ENCODE measurements at places on chromosomes 2 and 18.

DNA sequence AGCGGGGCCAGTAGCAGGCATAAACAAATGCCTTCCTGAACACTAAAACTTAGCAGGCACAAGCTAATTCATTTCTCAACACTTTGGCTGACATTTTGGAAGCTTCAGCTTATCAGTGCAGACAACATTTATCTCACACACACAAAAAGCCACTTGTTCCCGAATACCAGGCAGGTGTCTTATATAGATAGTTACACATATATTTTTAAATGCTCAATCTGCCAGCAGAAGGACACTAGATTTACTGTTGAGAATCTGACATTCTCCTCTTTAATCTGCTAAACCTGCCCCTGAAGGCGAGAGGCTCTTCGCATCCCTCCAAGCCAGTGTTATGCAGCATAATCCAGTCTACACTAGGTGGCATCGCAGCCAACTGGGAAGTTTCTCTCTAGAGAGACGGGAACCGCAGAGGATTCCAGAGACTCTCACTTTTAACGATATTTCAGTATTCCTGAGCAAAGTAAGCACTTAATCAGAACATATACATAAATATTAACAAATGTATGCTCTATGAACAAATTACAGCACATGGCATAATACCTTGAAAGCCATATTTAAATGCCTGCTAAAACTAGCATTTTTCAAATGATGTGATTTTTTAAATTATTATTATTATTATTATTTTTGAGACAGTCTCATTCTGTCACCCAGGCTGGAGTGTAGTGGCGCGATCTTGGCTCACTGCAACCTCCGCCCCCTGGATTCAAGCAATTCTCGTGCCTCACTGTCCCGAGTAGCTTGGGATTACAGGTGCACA lies 90.2 kb upstream of the SCG2 start:
- DNase-seq = no peak

DNA sequence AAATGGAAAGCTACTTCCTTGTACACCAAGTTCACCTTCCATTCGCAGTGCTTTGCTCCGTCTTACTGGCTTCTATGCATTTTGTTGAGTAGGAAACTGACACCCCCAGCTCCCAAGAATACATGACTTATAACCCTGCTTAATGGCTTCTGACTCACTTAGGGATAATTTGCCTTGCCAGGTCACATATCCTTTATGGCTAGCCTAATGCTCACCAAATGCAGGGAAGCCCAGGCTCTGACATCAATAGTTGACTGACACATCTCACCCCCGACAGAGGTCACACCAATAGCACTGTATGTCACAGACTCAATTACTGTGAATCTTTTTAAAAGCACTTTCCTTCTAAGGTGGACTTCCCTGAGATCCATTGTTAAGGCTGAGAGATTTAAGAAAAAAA lies 147.2 kb downstream of the DTNA start:
- no peak for DNase-seq

DNA sequence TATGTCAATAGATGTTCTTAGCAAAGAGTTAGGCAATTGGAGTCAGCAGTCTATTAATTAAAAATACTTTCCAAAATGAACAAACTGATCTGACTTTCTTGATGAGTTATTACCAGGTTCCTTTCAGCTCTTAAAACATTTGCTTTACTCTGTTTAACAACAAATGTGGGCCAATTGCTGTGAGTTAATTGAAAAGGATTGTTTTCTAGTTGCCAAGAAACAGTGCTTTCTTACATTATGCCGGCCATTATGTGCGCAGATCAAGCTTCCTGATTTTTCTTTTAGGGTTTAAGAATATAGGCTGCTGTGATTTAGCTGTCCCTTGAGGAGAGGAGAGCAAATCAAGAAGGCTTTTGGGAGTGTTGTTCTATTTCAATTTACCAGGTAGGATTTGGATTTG lies 50.5 kb upstream of the ITPRID2 start:
- DNase-seq = no peak

DNA sequence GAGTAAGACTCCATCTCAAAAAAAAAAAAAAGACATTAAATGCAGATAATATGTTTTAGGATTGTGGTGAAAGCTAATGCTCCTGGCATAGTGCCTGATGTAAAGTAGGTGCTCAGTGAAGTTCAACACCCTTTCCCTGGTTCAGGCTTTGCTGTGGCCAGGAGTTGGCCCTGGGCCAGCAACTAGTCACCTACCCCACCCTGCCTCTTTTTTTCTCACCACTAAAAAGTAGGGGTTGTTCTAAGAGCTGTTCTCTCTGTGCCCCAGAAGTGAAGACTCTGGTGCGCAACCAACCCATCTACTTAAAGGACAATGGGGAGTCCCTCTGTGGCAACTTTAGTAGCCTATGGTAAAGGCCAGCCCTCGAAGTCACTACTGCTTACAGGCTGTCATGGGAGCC lies 75.9 kb downstream of the DNMT3A start:
- peak; percentile 40 for DNase-seq

GRCh38 chr18:7812431-7813063 lies 245.4 kb downstream of the PTPRM start:
- DNase-seq = no peak

- DNase-seq = no peak
Observed at GRCh38 chr2:201980389-201980821, 53.2 kb upstream of the FZD7 start.

DNA sequence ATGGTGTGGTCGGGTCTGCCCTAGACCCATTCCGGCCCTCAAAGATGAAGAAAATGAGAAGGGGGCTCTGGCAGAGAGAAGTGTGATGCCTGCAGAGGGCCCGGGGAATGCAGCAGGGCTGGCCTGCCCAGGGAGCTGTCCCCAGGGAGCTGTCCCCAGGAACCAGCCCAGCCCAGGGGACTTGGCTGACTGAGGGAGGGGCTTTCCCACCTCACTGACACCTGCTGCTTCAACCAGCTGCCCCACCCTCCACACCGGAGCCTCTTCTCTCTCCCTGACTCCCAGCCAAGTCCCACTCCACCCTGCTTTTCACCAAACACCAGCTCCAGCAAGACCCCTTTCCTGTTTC lies 111.2 kb downstream of the STPG4 start:
- DNase-seq = no peak

- no peak for DNase-seq
Observed at GRCh38 chr18:31702449-31702848, 18.1 kb upstream of the B4GALT6 start.

- DNase-seq = peak; percentile 59
Observed at GRCh38 chr2:25558262-25558661, 115.1 kb downstream of the DTNB start.

GRCh38 chr18:47265197-47265596 lies 13.7 kb upstream of the SKOR2 start:
- no peak for DNase-seq

DNA sequence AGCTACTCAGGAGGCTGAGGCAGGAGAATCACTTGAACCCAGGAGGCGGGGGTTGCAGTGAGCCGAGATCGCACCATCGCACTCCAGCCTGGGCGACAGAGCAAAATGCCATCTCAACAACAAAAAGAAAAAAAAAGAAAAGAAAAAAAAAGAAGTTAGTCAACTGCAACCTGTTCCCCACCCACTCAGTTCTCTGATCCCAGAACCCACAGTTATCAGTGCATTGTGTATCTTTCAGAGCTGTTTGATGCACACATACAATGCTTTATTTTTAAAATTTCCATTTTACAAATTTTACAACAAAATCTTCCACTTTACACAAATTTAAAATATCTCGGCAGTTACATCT lies 14.0 kb downstream of the RNU2-63P start:
- DNase-seq = no peak

GRCh38 chr2:75464348-75464946 lies 96.3 kb downstream of the EVA1A start:
- DNase-seq = no peak

DNA sequence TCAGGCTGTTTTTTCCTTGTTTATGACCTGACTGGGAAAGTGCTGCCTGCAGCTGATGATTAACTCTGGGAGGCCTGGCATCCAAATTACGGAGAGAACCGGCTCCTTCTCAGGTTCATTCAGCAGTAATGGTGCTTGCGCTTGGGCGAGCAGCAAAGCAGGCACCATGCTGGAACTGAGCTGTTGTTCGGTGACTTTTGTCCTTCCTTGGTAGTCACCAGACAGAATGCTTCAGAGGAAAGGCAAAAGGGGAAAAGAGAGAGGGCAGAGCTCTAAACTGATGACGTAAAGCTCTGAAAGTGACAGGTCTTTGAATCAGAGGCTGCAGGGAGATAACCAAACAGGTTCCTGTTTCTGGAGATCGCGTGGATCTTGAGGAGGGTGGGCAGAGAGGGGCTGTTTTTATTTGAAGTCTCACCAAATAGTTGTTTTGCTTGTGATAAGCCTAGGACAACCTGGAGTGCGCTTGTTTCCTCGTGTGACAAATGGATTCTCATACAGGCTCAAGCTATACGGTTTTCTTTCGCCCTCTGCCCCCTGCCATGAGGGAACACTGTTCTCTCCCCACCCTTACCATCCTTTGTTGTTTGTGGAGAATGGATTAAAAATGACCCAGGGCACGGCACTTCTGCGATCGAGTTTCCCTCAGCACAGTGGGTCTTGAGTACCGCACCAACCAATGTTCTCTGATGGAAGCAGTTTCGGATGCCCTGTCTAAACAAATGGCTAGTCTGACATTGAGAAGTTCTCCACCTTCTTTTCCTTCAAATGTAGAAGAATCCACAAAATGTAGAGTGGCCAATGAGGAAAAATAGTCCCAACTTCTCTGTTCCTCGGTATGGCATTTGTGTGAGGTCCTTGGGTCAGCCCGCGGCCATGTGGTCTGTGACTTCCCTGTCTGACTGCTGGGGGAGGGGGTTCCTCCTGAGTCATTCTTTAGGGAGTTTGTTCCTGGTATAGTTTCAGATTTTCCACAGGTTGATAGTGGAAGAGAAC lies 1.3 kb downstream of the RASGRP3 start:
- peak; percentile 35 for DNase-seq

- DNase-seq = no peak
Observed at GRCh38 chr2:68317971-68318913, 1.5 kb downstream of the CNRIP1 start.

DNA sequence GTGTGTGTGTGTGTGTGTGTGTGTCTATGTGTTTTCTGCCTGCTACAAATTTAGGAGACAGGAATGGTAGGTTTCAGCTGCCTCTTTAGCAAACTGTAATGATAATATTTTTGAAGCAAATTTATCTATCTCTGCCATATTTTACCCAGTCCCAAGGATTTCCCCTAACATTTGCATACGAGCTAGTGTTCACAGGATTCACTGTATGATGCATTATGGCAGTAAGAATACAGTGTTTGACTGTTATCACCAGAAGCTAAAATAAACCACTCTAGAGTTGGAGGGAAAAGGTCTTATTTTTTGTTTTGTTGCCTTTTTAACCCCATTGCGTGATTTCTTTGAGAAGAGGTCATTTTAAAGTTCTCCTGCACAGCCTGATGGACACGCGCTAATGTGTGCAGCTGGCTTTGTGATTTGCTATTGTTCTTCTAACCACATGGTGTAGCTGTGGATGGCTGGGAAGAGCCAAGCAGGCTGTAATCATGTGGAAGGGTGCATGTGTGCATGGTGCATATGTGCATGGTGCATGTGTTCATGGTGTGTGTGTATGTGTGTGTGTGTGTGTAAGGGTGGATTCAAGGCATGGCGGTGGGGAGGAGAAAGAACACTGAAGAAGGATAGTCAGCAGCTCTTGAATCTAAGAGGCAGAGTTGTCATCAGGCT lies 62.4 kb downstream of the PLB1 start:
- DNase-seq = no peak

DNA sequence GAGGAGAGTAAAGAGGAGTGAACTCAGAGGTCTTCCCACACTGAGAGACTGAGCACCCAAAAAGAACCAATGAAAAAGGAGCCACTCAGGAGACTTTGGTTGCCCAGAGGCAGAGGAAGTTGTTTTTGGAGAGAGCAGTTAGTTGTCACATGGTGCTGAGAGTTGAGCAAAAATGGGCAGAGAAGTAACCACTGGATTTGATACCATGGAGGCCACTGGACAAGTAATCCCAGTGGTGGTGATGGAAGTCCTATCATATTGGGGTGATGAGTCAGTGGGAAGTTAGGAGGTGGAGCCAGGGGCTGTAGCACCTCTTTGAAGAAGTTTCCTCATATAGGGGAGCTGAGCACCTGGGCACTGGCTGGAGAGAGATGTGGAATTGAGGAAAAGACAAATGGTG lies 235.8 kb downstream of the TPGS2 start:
- DNase-seq = no peak

- DNase-seq = peak; percentile 19
Observed at GRCh38 chr2:100235098-100235497, 87.2 kb downstream of the LONRF2 start.

DNA sequence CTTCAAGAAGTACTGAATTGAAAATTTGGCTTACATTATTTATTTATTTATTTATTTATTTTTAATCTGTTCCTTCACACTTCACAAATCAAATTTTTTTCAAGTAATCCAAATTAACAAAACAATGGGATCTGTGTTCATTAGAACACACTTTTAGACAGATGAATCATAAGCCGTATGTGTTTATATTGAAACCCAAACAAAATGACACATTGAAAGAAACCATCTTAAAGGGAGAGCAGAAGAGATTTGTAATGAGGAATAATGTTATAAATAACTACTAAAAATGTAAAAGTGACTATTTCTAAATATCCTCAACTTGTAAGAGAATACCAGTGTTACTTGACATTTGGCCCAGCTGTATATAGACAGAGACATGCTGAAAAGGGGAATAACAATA lies 991.0 kb upstream of the CHAC2 start:
- DNase-seq = no peak

GRCh38 chr18:50992351-50992762 lies 24.5 kb downstream of the ELAC1 start:
- DNase-seq = no peak

DNA sequence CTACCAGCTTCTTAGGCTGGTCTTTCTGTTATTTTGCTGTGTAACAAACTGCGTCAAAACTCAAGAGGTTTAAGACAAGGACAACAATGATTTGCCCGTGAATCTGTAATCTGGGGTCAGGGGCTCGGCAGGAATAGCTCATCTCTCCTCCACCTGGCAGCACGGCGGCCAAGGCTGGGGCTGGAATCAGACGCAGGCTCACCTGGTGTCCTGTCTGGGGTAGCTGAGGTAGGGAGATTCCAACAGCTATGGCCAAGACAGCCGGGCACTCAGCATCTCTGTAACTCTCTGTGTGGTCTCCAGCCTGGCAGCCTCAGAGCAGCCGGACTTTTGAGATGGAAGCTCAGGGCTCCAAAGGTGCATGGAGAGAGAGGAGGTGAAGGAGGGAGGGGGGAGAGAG lies 42.3 kb downstream of the DNER start:
- no peak for DNase-seq

GRCh38 chr2:10380048-10380926 lies 67.8 kb downstream of the ODC1 start:
- DNase-seq = no peak

- DNase-seq = no peak
Observed at GRCh38 chr2:142796588-142796987, 80.9 kb upstream of the KYNU start.

- DNase-seq = no peak
Observed at GRCh38 chr2:26541401-26542193, 63.7 kb upstream of the OTOF start.

DNA sequence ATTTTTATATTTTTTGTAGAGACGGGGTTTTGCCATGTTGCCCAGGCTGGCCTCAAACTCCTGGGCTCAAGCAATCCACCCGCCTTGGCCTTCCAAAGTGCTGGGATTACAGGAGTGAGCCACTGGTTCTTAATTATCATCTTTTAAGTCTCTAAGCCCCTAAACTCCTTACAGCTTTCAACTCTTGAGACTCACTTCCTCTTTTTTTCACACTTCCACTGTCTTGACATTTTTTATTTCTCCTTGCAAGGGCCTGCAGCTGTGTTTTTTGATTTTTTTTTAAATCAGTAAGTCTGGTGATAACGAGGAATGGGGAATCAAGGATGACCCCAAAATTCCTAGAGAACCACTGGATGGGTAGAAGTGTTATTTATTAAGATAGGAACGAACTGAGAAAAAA lies 8.6 kb upstream of the ABCB11 start:
- DNase-seq = no peak

GRCh38 chr18:78240101-78240500 lies 739.5 kb upstream of the SALL3 start:
- no peak for DNase-seq
